ENCODE measurements at places on chromosomes 3 and 15.

DNA sequence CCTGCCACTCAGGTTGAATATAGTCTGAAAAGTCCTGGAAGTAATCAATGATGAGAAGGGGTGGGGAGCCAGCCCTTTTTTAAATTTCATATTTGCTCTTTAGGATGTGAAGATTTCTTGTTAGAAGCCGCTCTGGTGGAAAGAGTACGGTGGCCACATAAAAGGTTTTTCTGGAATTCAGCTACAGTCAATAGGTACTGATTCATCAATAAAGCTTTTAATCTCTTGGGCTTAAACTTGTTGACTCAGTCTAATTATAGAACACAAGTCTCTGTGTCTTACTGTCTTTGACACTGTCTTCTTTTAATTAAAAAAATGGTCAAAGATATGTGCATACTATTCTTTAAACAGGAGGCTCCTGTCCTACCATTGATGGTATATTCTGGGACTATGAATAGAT is 99.9 kb upstream of the TP63 start:
- DNase-seq = no peak

GRCh38 chr15:92840149-92840548 is 60.0 kb upstream of the CHD2 start:
- no peak for DNase-seq

GRCh38 chr3:117735481-117736101 is 1026.0 kb downstream of the TUSC7 start:
- DNase-seq = no peak

DNA sequence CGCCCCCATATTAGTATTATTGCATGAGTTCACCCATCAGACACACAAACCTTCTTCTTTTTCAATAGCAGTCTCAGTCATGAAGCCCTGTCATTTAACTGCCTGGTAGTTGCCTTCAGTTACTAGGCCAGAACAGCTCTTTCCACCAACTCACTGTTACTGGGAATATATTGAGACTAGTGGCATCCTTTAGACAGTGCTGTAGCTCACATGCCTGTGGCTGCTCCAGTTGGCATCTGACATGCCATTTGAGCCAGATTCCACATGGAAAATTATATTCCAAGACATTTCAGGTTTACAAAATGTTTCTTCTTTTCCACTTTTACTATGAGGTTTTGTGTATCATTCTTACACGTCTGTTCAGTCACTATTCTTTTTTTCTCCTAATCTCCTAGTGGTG is 146.1 kb downstream of the GHSR start:
- no peak for DNase-seq

DNA sequence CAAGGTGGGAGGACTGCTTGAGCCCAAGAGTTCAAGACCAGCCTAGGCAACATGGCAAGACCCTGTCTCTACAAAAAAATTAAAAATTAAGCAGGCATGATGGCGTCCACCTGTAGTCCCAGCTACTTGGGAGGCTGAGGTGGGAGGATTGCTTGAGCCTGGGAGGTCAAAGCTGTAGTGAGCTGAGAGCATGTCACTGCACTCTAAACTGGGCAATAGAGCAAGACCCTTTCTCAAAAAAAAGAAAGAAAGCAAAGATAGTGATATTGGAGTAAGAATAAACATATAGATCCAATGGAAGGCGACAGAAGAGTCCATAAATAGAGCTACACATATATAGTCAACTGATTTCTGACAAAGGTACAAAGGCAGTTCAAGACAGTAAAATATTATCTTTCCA is 21.3 kb upstream of the ANKRD28 start:
- no peak for DNase-seq

DNA sequence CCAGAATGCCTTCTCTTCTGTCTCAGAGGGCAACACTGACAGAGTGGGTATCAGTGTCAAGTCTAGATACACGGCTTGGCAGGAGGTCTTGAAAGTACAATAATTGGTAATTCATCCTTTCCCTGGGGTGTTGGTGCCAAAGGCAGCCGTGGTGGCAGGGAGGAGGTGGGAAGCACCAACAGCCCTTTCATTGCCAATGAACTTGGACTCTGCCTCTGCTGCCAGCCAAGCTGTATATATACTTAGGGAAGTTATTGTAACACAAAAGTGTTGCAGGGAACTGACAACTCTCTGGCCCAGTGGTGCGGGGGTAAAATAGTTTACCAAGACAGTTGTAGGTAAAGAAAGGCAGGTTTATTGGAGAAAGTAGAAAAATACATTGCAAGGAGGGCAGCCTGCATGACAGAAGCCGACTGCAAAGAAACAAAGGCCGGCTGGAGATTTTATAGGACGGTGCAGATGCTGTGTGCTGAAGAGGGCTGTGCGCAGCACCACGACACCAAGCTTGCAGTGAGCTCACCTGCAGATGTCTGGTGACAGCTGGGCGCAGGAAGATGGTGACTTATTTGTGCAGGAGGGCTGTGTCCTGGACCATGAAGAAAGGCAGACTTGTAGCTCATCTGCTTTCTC is 4.0 kb upstream of the FAM3D start:
- no peak for DNase-seq

DNA sequence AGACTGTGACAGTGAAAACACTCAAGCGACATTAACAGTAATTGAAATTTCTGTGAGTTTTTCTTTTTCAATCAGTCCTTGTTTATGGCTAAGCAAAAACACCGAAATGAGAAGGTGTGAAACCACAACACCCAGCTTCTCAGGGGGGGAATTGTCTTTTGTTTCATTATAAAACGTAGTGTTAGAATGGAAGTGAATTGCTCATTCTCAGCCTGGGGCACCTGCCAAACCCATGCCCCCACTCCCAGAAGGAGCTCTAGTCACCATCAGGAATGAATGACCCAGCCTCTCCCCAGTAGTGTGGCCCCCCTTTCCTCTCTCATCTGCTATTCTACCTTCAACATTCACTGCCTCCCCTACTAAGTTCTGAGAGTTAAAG is 185.8 kb upstream of the CFAP20DC start:
- no peak for DNase-seq

- DNase-seq = peak; percentile 68
These were observed 37.8 kb downstream of the ZNF445 start for GRCh38 chr3:44439499-44440295.

GRCh38 chr3:18018491-18019160 is 276.2 kb upstream of the TBC1D5 start:
- no peak for DNase-seq

- no peak for DNase-seq
These were observed 109.5 kb downstream of the SYNPR start for GRCh38 chr3:63387568-63387967.

- DNase-seq = no peak
These were observed 223.9 kb downstream of the RYR3 start for GRCh38 chr15:33534642-33535041.

DNA sequence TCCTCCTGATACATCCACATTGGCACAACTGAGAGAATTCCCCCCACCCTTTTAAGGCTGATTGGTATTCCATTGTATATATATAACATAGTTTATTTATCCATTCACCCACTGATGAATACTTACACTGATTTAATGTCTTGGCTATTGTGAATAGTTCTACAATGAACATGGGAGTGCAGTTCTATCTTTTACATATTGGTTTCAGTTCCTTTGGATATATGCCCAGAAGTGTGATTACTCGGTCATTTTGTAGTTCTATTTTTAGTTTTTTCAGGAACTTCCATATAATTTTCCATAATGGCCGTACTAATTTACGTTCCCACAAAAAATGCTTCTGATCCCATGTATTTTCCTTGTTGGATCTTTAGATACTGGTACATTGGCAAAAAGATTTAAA is 135.3 kb downstream of the FMN1 start:
- DNase-seq = no peak

DNA sequence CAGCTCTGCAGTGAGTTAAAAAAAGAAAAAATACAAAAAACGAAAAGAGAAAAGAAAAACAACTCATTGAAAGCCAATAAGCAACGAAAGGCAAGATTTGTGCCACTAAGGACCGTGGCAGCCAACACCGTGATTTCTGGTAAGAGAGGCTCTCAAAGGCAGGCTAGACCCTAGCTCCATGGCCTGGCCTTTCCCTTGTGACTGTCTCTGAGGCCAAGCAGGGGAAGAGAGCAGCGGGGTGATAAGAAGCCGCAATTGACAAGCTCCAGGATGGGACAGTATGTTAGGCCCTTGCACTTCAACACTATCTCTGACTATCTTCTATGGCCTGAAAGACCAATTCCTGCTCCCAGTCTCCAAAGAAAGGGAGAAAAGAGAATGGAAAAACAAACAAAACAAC is 12.4 kb downstream of the APOD start:
- DNase-seq = no peak

- DNase-seq = no peak
These were observed 57.4 kb upstream of the MYZAP start for GRCh38 chr15:57534281-57534680.

- peak; percentile 54 for DNase-seq
These were observed 15.1 kb downstream of the CLDN1 start for GRCh38 chr3:190307164-190307545.

- DNase-seq = no peak
These were observed 20.7 kb downstream of the CHL1 start for GRCh38 chr3:217099-217813.

DNA sequence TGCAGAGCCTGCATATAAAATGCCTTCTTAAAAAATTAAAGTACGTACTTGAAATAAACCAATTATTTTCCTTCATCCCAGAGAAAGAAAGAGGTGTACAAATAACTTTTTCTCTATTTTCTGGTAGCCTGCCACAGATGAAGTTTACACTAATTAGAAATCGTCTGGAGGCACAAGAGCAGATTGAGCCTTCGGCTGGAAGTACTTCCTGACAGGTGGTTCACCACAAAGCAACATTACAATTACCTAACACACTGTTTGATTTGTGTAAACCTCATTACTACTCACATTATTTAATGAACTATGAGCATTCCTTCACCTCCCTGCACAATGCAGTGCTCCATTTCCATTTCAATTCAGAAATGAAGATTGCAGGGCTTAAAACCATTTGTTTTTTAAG is 856.1 kb downstream of the SI start:
- no peak for DNase-seq

DNA sequence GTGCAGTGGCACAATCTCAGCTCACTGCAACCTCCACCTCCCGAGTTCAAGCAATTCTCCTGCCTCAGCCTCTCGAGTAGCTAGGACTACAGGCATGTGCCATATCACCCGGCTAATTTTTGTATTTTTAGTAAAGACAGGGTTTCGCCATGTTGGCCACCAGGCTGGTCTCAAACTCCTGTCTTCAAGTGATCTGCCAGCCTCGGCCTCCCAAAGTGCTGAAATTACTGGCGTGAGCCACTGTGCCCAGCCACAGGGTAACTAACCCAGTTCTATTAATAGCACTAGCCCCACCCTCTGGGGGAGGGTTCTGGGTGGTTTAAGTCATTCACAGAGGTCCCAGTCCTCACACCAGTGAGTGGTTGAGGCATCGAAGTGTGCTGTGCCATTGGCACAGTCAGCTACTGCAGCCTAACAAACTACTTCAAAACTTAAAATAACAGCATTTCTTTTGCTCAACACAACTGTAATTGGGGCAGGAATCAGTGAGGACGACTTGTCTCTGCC is 44.0 kb downstream of the RHCG start:
- DNase-seq = no peak

DNA sequence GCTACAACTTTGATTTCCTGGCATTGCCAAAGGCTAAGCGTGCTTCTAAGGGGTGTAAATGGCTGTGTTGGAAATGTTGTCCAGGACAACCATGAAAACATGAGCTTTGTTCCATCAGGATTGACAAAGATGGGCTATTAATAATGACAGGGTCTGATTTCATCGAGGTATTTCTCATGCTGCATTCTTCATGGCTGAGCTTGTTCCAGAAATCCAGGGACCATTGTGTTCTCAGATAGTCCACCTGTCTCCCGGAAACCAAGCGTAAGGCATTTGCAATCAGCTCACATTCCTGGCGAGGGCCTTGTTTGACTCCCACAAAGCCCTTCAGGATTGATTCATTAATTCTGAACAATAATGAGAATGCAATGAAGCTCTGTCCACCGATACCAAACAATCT is 111.3 kb downstream of the CD47 start:
- no peak for DNase-seq

All from HuH-7 (cell line).